ENCODE measurements at places on chromosomes 1 and 21.
A peak's percentile ranks its signal among the peaks of the same experiment; 100 is the strongest.

GRCh38 chr1:159196543-159196942, 8.1 kb upstream of the ACKR1 start:
- no peak for DNase-seq

GRCh38 chr1:201734786-201735185, 94.2 kb upstream of the IPO9 start:
- DNase-seq, result no peak

DNA sequence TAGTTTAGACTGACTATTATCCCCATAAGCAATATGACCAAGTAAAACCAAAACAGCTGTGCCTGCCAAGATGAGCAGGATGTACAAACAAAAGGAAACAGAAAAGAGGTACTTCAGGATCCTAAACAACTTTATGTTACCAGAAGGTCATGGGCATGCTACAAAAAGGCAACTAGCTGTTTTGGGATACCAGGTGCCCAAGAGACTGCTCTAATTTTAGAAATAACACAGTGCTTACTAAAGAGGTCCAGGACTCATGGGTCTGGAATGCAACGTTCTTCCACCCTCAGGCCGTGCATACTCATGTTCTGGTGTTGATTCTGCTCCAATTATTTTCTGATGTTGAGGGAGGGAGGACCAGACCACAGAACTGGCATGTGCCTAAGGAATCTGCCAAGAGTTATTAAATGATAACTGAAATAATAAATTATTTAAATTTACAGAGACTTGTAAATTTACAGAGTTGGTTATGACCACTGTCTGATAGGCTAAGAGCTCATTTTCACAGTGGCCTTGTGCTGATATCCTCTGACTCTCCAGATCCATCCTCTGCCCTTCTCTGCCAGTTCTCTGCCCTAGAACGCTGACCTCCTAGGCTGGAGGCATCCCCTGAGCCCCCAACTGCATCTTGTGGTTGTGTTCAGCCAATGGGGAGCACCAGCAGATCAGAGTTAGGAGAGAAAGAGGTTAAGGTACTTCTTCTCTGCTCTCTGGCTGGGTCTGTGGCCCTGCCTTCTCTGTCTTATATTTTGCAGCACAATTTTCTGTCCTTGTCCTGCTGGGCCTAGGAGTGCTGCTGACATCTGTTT, 37.7 kb upstream of the BCL10 start:
- no peak for DNase-seq

DNA sequence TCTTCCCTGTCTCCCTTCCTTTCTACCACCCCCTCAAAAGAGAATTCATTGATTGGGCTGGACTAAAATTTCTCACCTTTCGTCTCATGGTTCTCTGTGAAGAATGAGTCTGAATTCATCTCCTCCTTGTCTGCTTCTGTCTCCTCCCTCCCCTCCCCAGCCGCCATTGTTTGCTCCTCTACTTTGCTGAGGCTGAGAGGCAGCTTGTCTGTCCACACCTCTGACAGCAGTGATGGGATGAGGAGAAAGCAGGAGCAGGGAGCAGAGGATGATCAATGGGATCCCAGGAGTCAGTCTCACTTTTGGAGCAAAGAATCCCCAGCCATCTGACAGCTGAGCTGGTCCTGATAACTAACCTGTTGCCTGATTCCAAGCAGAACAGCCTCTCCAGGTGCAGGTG, 2.5 kb downstream of the ILDR2 start:
- no peak for DNase-seq

DNA sequence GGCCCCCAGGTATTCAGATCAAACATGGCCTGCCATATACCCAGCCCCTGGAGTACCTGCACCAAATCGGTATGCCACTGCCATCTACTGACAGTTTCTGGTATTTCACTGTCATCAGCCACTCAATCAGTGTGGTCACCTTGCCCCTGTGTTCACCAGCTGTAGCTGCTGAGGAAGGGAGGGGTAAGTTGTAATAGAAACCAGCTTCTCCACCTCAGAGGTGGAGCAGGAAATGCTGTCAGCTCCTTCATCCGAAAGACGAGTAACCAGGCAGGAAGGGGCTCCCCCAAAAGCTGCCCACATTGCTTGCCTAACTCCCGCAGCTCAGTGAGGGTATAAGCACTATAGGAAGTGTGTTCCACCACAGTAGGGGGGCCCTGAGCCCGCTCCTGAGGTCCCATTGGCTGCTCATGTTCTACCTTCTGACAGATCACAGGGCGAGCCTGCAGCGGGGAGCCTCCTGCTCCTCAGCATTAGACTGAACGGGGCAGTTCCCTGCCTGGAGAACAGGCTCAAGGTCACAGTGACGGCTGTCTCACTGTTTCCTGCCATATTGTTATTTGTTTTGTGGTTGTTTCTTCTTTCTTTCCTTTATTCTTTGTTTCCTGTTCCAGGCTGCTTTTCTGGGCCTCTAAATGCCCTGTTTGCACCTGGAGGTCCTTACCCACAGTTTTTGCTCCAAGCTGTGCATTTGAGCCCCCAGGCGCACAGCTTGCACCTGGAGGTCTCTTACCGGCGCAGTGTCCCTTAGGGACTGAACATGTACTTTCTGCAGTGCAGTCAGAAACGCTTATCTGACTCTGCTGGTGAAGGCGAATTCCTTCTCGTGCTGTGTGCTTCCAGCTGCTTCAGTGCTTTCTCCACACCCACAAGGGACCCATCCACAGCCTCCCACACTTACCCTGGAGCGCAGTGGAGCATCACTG, 1638.3 kb downstream of the MRPL39 start:
- DNase-seq, result peak; percentile 82

DNA sequence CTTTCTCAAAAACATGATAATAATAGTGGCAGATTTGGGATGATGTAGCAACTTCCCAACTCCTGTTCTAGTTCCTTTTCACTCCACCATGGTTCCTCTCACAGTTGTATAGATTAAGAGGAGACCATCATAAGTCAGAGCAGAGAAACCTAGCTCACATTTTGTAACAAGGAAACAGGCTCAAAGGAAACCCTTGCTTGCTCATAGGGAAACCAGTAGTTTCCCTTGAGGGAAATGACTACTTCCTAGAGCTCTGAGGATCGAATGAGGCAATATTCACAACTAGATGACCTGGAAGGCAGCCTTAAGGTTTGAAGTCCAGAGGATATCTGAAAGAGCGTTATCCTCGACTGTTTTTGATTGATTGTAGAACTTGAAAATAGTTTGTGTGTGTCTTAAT, 76.1 kb upstream of the C8B start:
- no peak for DNase-seq

DNA sequence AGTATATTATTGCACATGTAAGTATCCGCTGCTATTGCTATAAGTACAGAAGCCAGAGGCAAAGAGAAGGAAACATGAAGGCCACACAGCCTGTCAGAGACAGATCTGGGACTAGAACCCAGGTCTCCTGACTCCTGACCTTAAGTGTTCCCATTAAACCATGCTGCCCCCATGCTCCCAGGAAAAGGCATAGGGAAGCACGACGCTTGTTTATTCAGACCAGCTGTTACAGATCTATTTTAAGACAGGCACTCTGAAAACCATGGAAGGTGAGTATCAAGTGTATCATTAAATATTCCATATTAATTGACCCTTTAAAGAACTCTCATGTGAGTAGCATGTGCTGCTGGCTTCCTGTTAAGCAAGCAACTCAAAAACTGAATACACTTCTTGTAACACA, 11.4 kb downstream of the VAV3 start:
- no peak for DNase-seq

DNA sequence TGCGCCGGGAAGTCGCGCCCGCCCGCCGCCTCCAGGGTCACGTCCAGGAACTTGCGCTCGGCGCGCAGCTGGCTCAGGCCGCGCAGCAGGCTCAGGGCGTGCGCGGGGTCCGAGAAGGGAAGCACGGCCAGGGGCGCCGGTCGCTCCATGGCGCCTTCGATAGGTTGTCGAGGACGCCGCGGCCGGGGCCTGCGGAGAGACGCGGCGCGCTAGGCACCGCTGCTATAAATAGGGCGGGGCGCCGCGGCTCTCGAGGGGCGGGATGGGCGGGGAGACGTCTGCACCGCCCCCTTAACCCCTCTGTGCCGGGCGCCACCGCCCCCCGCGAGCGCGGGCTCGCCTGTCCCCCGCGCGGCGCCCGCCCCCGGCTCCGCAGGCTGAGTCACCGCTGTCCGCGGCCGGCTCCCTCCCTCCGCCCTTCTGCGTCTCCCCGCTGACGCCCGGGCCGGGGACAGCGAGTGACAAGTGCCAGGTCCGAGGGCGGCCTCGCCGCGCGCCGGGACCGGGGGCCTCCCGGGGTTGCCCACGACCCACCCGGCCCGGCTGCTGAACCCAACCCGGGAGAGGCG, at the start of gene KLHL21:
KLHL21 (minus strand) TSS at position 201 of the 569 bp plus-strand sequence; CDS start at position 149, 52 bp downstream.
- peak; percentile 90 for DNase-seq

DNA sequence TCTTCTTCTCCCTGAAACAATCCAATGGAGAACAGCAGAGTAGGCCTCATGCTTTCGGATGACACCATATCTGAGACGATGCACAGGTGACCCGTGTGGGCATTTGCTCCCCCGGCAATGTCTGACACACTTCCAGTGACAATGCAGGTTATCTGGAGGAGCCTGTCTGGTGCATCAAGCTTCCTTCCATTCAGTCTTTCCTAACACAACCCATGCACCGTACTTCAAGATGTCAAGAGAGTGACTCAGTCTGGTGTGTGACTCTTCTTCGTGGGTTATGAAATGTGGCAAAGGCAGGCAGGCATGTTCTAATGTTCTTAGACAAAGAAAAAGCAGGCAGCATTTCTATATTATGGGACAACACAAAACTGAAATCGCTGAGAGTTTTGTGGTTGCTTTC, 159.1 kb downstream of the EDEM3 start:
- DNase-seq, result no peak

DNA sequence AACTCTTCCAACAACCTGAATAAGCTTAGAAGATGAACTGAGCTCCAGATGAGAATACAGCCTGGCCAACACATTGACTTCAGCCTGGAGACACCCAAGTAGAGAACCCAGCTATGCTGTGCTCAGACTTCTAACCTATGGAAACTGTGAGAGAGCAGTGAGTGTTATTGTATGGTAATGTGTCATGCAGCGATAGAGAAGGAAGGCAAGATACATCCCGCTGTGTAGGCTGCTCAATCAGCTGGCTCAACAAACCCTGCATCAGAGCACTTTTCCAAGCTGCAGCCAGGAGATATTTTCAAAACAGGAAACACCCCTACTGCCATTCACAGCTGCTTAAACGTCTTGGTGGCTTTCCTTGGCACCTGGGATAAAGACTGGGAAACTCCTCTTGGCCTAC, 321.3 kb downstream of the SIPA1L2 start:
- DNase-seq, result no peak
